Stimulated activated CD4-positive, alpha-beta T cell treated with anti-CD3 and anti-CD28 coated beads, Interleukin-4, amount 100 ng/mL, for 24 hours (primary cell): ENCODE measurements at places on chromosomes 4 and X.
A peak's percentile ranks its signal among the peaks of the same experiment; 100 is the strongest.

DNA sequence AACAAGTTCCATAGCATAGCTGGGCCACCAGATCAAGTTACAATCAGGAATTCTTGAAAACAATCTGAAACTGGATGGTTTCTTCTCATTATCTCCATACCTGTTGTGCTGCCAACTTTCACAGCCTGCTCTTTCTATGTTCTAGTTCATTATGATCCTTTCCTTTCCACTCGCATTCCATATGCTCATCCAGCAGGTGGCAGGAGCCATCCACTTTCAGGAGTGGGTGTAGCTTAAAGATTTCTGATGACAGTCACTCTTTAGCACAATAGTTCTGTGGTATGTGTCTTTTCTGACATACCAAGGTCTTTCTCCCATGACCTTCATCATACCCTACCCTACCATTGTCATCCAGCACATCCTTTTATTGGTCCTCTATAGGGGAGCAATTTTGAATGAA, 46.4 kb downstream of the PAGE2 start:
- DNase-seq: peak; percentile 18

DNA sequence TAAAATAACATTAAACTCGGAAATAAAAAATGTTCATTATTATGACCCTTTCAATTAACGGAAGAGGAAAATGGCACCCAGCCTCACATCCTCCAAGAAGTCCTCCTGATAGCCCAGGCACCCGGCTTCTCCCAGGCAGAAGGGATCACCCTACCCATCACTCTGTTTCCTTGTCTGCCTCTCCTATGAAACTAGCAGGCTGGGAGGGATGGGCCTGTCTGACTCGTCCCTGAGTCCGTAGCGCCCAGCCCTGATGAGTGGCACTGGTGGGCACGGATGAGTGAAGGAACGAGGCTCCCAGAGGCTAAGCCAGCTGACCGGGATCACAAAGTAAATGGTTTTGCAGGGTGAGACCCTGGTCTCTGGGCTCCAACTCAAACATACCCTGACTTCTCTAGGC, 28.6 kb upstream of the KIAA0232 start:
- no peak for DNase-seq

DNA sequence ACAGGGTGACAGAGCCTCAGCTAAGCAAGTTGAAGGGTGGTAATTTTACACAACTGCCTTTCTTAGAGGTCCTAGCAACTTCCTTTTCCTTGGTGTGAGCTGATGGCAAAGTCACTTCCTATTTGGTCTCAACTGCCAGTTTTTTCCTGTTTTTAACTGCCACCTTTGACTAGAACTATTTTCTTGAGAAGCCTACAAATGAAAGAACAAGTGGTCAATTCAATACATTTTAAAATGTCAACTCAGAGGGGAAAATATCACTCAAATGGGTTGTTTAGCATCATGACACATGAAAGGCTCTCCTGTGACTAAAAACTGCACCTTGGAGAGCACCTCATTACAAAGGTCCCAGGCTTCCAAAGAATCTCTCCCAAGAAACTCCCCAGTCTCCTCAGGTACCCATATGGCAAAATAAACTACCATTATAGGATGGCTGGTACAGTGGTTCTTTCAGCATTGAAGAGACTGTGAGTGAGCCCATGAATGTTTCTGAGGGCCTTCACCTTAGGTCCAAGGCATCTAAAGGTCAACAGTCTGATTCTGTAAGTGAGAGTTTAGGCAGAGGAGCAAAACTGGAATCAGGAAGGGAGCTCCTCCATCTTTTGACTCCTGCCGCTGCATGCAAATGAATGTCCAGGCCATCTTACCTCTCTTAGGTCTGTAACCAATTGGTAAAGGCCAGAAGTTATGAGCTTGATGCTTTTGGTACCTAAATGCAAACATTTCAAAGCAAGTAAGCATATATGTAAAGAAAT, 5.5 kb upstream of the STK26 start:
- DNase-seq: no peak

DNA sequence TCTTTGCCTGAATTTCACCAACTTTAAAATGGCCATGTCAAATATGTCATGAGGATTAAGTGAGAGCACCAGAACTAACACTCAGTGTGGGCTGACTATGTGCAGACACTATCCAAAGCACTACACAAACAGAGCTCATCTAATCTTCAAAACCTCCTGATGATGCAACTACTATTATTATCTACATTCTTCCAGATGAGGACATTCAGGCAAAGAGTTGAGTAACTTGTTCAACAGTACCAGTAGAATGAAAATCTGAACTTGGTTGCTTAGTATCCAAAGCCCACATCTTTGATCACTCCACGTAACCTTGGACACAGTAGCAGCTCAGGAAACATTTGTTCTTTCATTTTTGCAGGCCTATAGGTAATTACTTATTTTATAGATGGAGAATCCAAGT, 90.1 kb downstream of the ATP8A1 start:
- DNase-seq: no peak

GRCh38 chr4:4271912-4272311, 18.0 kb downstream of the LYAR start:
- DNase-seq: no peak
